ENCODE measurements at places on chromosomes 4 and X.

DNA sequence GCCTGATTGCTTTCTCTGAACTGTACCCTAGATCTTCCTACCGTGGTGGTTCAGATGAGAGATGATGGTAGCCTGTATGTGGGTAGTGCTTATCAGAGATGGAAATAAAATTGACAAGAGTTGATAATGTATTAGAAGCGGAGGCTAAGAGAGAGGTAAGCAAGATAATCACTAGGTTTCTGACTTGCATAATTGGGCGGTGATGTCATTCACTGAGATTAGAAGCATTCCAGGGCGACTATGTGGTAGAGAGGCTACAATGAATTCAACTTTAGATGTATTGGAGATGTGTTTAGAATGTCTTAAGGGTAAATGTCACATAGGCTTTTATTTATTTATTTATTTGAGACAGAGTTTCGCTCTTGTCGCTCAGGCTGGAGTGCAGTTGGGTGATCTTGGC, 415 bp upstream of the TENM3 start:
- DNase-seq: no peak

DNA sequence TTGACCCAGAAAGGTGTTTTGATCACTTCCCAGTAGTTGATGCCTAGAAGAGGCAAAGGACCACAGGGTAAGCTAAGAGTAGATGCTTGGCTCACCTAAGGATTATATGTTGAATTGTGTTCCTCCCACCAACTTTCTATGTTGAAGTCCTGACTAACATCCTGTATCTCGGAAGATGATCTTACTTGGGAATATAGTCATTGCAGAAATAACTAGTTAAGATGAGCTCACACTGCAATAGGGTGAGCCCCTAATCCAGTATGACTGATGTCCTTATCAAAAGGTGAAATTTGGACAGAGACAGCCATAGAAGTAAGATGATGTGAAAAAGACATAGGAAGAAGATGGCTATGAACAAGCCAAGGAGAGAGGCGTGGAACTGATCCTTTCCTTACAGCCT, 3.3 kb upstream of the HMGB2 start:
- no peak for DNase-seq

- DNase-seq: no peak
These were observed 3.2 kb downstream of the DDX3X start for GRCh38 chrX:41337140-41337539.

DNA sequence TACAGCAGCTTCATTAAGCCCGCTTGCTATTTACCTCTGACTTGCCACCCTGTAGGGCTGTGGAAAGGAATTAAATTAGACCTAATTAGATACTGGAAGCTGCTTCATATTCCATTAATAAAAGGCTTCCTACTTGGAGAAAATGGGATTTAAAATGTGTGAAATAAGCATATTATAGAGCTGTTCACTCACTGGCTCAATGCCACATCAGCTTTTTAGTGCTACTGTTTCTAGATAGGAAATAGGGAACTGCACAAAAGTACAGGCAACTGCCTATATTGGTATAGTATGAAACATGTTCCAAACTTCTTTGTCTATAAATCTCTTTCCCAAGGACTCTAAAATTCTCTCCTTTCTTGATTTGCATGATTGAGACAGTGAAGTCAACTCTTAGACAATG, 407.9 kb upstream of the AADAT start:
- DNase-seq: no peak

GRCh38 chr4:173211222-173211621, 42.6 kb downstream of the GALNT7 start:
- DNase-seq: no peak

- no peak for DNase-seq
These were observed 66.5 kb downstream of the CLCN4 start for GRCh38 chrX:10223276-10223675.

GRCh38 chr4:20248155-20248558, 3.5 kb upstream of the SLIT2 start:
- no peak for DNase-seq

DNA sequence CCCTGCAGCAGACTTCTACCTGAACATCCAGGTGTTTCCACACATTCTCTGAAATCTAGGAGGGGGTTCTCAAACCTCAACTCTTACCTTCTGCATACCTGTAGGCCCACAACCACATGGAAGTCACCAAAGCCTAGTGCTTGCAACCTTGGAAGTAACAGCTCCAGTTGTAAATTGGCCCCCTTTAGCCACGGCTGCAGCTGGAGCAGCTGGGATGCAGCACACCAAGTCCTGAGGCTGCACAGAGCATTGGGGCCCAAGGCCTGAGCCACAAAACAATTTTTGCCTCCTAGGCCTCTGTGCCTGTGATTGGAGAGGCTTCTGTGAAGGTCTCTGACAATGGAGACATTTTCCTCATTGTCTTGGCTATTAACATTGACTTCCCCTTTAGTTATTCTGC, 772.4 kb upstream of the INTU start:
- DNase-seq: no peak

DNA sequence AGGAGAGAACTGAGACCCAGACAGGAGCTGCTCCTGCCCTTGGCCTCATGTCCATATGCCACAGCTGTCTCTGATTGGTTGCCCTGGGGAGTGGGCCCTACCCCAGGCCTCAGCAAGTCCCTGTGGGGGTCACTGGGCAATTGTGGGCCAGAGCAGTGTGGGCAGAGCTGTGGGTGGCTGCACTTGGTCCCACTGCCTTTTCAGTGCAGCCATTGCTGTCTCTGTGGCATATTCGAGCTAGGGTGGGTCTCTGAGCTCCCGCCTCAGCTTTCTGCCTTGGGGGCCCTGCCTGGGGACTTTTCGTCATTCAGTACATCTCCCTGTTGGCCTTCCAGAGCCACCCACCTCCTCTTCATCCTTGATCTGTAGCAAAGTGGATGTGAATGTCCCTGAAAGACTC, 69.8 kb upstream of the LRPAP1 start:
- no peak for DNase-seq

Data from central memory CD8-positive, alpha-beta T cell (primary cell).